ENCODE measurements at places on chromosomes 12 and 14.

- DNase-seq: no peak
These were observed 104.1 kb upstream of the RAP1B start for GRCh38 chr12:68506619-68507018.

DNA sequence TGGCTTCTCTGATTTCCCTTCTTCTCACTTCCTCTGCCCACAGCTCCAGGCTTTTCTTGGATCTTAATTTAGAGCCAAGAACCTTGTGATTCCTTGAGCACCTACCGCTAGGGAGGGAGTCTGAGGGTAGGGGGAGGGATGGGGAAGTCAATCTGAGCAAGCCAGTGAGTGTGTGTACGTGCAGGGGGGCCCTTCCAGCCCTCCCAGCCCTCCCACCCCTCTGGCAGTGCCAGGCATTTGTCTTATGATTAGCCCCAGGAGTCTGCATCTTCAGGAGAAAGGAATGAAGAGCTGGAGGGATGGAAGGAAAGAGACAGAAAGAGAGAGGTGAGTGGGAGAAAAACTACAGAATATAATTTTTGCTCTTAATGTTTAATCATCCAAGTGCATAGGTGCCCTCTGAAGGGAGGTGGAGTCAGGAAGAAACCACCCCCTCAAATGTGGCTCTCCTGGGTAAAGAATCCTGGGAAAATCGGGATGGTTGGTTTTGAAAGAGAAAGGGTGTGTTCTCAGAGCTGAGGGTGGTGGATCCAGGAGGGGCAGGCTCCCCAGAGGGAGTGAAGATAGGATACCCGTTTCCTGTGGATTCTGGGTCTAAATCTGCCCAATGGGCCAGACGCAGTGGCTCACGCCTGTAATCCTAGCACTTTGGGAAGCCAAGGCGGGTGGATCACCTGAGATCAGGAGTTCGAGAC lies 2.1 kb downstream of the PIANP start:
- no peak for DNase-seq

DNA sequence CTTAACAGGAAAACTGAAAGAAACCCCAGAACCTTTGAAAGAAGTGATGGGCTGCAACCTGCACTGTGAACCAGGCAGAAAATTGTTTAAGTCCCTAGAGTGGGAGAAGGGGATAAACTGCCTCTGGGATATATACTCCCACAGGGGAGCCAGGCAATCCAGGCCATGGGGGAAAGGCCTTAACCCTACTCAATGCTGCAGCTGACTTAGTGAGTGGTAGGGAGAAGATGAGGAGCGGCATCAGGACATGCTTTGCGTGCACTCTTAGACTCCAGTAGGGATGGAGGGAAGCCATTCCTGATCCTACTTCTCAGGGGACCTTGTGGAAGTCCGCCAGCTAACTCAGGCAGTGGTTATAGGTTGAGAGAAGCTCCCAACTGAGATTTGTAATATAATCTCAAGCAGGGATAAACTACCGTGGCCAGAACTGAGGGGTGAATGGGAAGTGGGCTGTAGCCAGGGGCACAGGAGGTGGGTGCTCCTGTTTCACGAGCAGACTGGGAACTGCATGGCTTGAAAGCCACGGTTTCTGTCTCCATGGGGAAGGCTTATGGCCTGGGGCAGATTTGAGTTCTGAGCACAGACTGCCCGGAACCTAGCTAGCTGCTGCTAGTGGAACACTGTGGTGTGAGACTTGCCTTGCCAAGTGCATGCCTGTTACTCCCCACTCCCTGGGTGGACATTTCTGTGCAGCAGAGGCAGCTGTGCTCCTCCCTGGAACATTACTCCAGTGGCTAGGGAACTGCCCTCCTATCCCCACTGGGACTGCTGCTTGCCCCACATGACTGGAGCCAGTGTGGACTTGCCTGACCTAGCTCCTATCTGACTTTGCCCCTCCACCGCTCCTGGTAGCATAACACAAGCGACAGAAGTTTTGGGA lies 119.2 kb upstream of the SCAF11 start:
- no peak for DNase-seq

DNA sequence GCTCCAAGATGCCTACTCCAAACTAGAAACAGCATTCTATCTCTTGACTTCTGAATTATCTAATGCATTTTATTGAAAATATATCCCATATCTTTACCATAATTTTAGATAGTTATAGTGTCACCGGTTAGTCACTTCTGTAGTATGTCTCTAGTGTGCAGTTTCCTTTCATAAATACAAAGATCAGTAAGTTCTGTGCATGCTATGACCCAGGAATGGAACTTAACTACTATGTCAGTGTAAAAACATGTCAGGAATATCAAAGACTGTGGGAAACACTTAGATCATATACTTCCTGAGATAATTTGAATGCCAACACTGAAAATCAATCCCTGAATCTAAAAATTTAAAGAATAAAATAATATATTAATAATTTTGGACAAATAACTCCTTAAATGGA lies 237.6 kb downstream of the ATXN7L3B start:
- DNase-seq: peak; percentile 72

DNA sequence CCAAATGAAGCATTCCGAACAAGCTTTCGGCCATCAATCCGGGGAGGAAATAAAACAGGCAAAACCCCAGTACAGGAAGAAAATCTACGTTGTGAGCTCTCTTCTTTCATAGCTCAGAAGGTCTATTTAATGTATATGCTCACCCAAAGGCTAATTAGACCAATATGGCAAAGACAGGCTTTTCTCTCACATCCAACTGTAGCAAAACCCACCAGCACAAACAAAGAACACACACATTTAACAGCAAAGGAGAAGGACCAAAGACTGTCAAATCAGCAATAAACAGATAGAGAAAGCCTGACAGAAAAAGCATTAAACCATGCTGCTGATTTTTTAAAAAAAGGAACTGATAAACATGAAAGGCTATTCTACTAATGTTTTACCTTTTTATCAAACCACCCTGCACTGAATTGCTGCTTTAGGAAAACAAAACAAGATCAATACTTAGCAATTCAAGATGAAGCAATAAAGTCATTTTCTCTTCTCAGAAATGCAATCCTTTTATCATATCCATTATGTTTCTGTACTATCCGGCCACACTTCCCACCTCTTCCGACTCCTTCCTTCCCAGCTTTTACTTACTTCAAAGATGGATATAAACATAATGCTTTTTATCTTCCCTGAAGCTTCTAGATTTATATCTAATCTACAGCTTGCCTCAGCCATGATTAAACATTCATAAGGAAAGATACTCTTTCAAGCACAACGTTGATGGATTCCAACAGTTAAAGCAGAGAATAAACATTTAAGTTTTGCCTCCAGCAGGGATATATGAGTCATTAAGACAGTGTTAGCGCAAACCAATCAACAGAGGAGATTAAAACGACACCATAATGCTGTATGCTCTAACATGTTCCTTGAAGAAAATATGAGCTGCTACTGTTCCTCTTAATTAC lies 74.6 kb upstream of the BBS10 start:
- DNase-seq: peak; percentile 57

DNA sequence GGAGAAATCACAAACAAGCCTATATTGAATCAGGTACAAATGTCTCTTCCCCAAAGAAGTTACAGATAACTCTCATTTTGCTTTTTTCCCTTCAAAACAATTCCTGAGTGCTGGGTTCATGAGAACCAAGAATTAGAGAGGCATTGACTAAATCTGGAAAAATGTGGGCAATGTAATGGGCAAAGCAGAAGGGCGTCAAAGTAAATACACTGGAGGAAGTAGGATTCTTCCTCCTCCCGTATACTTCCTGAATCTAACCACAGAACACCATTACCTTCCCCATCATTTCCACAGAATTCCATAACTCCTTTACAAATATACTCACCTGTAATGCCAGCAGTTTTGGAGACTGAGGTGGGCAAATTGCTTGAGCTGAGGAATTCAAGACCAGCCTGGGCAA lies 3.0 kb upstream of the RBMS2 start:
- DNase-seq: peak; percentile 84

- DNase-seq: peak; percentile 22
These were observed 124.1 kb downstream of the SSPN start for GRCh38 chr12:26319511-26319910.

DNA sequence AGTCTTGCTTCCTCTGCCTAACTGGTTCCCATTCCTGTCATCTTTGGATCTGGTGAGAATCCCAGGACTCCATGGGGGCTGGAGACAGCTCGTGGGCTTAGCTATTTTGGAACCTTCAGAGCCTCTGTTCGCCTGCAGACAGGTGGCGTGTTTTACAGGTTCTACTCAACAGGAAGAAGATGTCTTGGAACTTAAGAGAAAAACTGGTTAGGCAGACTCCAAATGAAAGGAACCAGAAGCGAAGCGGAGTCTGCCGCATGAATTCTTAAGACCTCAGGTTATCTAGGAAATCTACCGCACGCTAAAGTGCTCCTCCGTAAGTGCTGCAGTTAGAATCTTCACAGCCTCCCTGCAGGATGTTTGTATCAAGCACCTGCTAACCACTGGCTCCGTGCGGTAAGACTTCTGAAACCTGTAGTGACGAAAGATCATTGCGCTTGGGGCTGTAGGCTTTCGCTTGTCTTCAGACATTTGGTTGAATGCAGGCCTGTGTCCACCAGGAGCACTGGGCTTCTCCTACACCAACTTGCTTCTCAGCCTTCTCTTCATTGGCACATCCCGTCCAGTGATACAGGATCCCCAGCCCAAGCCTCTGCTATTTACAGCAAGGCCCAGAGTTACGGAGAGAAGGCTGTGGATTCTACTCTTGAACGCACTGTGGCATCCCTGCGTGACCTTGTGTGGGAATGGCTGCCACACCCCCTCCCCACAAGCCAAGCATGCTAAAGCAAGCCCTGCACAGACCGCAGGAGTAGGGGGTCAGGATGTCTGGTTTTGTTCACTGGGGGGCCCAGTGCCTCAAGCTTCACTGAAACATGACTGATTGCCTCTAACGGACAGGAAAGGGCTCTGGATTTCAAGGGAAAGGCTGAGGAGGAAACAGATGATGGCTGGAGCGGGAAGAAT lies 35.0 kb downstream of the ACADS start:
- no peak for DNase-seq

GRCh38 chr12:128644664-128645296 lies 179.0 kb downstream of the SLC15A4 start:
- no peak for DNase-seq

DNA sequence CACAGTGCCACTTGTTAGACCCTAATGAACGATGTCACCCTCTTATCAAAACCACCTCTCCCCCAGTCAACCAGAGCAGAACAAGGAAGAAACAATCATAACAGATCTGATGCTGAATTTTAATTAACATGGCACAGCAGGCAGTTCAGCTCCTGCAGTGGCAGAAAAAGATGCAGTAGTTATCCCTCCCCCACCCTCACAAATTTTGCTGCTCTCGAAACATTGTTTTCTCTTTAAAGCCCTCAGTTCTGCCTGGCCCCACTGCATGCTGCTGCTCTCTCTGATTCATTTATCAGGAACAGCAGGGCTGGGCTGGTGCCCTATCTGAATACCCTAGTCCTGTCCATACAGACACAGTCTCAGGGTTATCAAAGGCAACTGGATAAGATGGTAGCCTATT lies 12.2 kb downstream of the CCDC175 start:
- no peak for DNase-seq

- DNase-seq: no peak
These were observed 157.5 kb downstream of the PLCZ1 start for GRCh38 chr12:18580291-18580690.

DNA sequence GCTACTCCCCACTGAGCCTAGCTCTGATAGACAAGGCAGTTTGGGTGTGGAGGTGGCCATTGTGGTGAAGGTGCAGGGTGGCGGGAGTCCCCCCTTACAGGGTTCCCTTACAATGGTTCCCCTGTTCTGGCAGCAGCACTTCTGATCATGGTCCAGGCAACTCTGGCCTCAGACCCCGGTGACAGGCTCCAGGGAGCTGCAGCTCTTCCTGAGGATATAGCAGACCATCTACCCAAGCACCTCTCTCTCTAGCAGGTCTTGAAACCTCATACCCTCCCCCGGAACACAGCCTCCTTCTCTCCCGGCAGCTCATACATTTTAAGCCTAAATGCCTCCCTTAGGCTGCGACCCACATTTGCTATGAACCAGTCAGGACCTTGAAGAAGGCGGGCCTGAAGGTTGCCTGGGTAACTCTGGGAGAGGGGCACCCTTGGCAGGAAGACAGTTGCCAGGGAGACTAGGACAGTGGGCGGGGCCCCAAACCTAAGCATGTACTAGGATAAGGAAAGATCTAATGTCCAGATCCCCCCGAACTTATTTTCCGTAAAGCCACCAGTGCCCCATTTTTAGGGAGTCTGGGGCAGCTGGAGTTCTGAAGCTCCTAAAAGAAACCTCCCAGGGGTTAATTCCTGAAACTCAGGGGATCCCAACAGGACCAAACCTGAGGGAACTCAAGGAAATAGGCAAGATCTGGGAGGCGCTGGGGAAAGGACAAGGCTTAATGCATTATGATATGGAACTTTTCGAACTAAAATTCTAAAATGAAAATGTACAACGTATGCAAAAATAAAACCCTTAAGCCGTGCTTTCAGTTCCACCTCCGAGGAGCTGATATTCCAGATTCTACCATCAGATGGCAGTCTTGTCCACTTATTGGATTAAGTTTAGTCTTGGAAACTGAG lies 4.5 kb upstream of the GDF11 start:
- peak; percentile 90 for DNase-seq

GRCh38 chr14:85463512-85463911 lies 66.4 kb upstream of the FLRT2 start:
- no peak for DNase-seq

DNA sequence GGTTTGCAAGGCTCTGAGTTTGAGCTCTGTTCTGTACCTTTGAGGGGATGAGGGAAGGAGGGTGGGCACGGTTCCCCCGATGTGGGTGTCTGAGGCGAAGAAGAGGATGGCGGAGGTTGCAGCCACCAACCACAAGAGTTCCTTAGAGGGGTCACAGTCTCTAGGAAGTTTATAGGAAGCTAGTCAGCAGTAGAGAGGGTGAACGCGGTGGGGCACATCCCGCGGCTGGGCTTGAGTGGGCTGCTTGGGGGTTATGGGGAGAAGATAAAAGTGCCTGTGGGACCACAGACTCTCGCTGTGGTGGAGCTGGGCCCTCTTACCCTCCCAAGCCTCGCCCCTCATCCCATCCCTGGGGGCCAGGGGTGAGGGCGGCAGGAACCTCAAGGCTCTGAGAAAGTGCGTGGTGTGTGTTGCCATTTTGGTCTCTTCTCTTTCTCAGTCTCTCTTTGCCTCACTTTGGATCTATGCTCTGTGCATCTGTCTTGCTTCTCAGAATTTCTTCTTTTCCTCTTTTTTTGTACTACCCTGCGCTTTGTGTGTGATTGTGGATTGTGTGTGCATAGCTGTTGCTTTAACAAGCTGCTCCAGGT lies 2.7 kb downstream of the CD4 start:
- no peak for DNase-seq

DNA sequence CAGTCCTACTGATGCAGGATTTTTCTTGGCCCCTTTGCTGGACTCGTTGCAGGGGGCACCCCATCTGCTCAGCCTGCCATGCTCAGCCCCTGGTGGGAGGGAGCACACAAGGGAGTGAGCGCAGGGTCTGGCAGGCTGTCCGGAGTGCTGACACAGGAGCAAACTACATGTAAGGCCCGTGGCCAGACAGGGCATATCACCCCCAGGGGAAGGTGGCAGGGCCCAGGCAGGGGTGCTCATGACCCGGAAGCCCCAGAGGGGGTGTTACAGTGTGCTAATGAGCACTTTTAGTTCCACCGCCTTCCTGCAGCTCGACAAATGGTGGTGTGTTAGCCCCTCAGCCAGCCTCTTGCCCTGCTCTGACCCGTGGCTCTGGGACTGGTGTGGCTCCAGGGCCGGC lies 645.6 kb upstream of the TMEM132C start:
- DNase-seq: no peak

Measured in fibroblast of skin of back (primary cell).